ENCODE measurements at places on chromosomes 6 and 20. TPM values are rescaled to one million over a fixed set of nuclear protein-coding genes. Genes with fewer than 3 reads are reported as not detected.

TMC2 gene
- total RNA-seq: not detected

RNF182 gene
- 0.05 TPM for total RNA-seq

BIRC7 gene
- total RNA-seq: not detected

MAPK13 gene
- 1.9 TPM for total RNA-seq

PRL gene
- total RNA-seq: not detected

CHRNA4 gene
- 145 TPM for total RNA-seq

All from left lobe of liver (tissue), 2 donors.